ENCODE measurements at places on chromosomes 2 and 18. TPM values are rescaled to one million over a fixed set of nuclear protein-coding genes. Genes with fewer than 3 reads are reported as not detected.

The DPP4 gene
- total RNA-seq = 1.2 TPM

The MOCOS gene
- 0.05 TPM for total RNA-seq

- no peaks in the 10 kb centered on the region for H3K4me1 ChIP-seq
- no peak overlapping the region for H3K27ac ChIP-seq
- no peak for DNase-seq
- no peaks in the 10 kb centered on the region for H3K27me3 ChIP-seq
- no peak overlapping the region for H3K4me3 ChIP-seq
Observed at GRCh38 chr2:126744640-126745039, 88.7 kb downstream of the GYPC start.

The CRYGD gene
- not detected for total RNA-seq

GRCh38 chr18:10685484-10685883 is 159.7 kb downstream of the NAPG start:
- DNase-seq = peak; percentile 8
- H3K4me1 ChIP-seq = no peaks in the 10 kb centered on the region
- H3K27me3 ChIP-seq = no peaks in the 10 kb centered on the region
- H3K4me3 ChIP-seq = no peak overlapping the region

The SGPP2 gene
- 6.0 TPM for total RNA-seq

GRCh38 chr2:234913208-234913626 is 38.6 kb upstream of the SH3BP4 start:
- no peak overlapping the region for H3K4me3 ChIP-seq
- H3K36me3 ChIP-seq = no peaks in the 10 kb centered on the region
- H3K27me3 ChIP-seq = no peaks in the 10 kb centered on the region
- DNase-seq = no peak
- no peaks in the 10 kb centered on the region for H3K4me1 ChIP-seq

DNA sequence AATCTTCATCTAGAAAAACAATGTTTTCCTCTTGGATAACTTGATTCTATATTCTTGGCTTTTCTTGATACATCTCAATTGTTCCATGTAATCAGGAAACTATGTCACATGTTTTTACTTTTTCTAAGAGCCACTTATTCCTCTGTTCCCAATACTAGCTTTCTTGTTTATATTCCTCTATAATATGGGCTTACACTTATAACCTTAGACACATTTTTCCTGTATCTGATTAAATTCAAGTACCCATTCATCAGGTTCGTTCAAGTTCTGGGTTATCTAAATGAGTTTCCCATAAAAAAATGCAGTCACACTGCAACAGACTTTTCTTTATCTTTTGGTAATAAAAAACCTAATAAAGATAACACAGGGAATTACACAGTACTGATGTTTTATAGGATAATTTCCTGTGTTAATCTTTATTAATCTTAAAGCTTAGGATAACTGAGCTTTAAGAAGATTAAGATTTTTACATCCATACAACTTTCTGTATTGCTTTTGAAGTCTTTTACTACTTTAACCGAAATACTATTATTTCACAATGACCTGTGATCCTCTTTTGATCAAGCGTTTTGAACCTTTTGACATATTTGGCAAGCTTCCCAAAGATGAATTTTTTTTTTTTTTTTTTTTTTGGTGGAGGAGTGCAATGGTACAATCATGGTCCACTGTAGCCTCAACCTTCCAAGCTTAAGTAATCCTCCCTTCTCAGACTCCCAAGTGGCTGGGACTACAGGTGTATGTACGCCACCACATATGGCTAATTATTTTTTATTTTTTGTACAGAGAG is 44.3 kb upstream of the C2orf66 start:
- no peak for DNase-seq
- no peaks in the 10 kb centered on the region for H3K36me3 ChIP-seq
- no peak overlapping the region for H3K27ac ChIP-seq
- H3K27me3 ChIP-seq = no peaks in the 10 kb centered on the region
- no peak overlapping the region for H3K4me3 ChIP-seq

The PTPRM gene
- total RNA-seq = 0.66 TPM

- H3K4me1 ChIP-seq = peaks cover 17% of the 10 kb centered on the region
- peak; percentile 20 for DNase-seq
- H3K27ac ChIP-seq = no peak overlapping the region
Observed at GRCh38 chr2:135744760-135745314, 3.2 kb downstream of the UBXN4 start.

DNA sequence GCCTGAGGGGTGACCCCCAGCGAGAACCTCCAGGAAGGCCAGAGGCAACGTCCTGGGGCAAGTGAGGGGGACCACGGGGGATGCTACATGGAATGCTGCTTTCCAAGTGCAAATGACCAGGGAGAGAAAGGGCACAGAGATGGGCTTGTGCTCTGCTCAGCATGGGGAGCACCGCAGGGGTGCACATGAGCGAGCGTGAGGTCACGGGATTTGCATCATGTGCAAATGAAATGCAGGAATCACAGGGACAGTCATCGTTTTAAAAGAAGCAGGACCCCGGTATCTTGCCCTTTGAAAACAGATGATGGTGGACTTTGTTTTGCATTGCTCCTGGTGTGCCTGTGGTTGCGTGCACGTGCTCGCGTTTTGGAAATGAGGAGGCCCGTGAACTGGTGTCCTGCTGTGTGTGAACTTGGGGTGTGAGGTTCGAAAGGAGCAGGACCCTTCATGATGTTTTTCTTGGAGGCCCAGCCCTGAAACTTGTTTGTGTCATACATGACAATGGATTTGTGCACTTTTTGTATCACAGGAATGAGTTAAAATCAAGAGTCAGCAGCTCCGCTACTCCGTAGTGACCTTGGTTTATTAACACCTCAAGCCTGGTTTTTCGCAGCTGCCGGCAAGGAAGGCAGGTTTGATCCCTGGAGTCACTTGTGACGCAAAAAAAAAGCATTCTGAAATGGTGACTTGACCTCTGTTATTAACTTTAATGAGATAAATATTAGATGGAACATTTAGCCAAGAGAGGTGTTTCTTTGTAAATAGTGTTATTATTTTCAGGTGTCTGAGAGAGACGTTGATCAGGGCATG is 234.5 kb downstream of the LDLRAD4 start:
- no peak overlapping the region for H3K27ac ChIP-seq
- H3K4me1 ChIP-seq = peaks cover 11% of the 10 kb centered on the region
- peaks cover 10% of the 10 kb centered on the region for H3K27me3 ChIP-seq

- H3K27ac ChIP-seq = no peak overlapping the region
- no peak for DNase-seq
- no peaks in the 10 kb centered on the region for H3K27me3 ChIP-seq
- H3K4me3 ChIP-seq = no peak overlapping the region
- H3K36me3 ChIP-seq = no peaks in the 10 kb centered on the region
Observed at GRCh38 chr2:29222381-29223179, 107.4 kb downstream of the CLIP4 start.

DNA sequence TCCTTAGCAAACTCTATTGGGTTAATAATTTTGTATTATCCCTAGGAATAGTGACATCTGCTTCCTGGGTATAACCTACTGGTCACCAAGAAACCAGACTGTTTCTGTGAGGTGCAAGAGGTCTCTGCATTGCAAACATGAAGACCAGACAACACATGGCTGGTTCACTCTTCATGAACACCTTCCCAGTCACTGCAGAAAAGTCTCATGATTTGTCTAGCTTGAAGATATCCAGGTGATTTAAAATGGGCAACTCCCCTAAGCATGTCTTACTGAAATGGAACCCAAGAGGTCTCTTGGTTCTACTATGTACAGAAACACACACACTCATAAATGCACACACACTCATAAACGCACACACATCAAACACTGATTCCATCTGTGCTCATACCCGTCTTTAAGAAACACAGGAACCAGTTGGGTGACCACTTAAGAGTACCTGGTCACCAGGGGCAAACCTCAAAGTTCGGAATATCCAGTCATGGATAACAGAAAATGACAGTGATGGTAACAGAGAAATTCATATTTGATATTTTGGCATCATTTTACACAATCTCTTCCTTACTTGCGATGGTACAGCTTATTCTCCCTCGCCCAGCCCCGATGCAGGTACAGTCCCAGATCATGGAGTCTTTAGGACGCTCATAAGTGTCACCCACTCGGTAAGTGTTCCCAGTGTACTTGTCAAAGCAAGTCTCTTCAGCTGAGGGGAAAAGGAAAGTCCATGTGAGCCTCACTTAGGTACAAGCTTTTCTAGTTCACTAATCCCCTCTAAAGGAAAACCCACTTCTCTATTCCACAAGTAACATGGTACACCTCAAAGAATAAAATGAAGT is 2.9 kb downstream of the FN1 start:
- no peak overlapping the region for H3K27ac ChIP-seq
- peaks cover 40% of the 10 kb centered on the region for H3K27me3 ChIP-seq
- DNase-seq = no peak
- H3K4me3 ChIP-seq = no peak overlapping the region
- H3K36me3 ChIP-seq = no peaks in the 10 kb centered on the region

- peaks cover 40% of the 10 kb centered on the region for H3K4me1 ChIP-seq
- H3K27me3 ChIP-seq = no peaks in the 10 kb centered on the region
- no peaks in the 10 kb centered on the region for H3K36me3 ChIP-seq
Observed at GRCh38 chr2:113276761-113277425, 1.8 kb downstream of the PAX8 start.

The LRP1B gene
- total RNA-seq = not detected

The TEX44 gene
- total RNA-seq = not detected

The MAP3K19 gene
- total RNA-seq = not detected

DNA sequence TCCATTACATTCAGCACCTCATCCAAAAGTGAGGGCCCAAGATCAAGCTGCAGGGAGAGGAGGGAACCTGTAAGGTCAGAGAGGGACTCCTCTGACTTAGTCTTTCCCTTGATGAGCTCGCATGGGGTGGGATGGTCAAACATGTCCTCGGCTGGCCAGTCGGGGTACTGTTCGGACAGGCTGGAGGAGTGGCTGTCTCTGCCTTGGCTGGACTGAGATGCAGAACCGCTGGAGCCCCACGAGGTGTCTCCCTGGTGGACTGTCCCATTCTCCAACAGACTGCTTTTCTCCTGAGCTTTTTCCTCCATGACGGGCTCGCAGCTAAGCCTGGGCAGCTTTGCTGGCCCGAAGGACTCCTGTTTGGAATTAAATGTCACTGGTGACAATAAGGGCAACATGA is 25.6 kb downstream of the CDC42EP3 start:
- no peaks in the 10 kb centered on the region for H3K36me3 ChIP-seq
- no peak for DNase-seq
- H3K27ac ChIP-seq = peak overlapping the region; percentile 24
- H3K4me3 ChIP-seq = no peak overlapping the region
- H3K4me1 ChIP-seq = peaks cover 51% of the 10 kb centered on the region

DNA sequence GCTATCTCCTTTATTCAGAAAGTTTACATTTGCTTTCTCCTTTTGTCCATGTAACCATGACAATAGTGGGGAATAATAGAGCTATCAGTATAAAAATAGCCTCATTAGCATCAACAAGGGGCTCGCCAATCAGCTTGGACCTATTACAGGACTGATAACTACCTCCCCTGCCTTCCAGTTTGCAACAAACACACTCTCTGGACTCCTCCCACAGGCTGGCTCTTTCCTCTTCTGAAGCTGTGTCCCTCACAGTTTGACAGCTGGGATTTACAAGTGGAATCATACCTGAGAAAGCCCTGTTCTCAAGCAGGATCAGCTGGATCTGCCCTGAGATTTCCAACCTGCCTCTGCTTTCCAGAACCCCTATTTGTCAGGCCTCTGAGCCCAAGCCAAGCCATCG is 162.5 kb downstream of the GRB14 start:
- no peaks in the 10 kb centered on the region for H3K36me3 ChIP-seq
- H3K27me3 ChIP-seq = no peaks in the 10 kb centered on the region
- H3K4me3 ChIP-seq = no peak overlapping the region
- DNase-seq = no peak
- H3K4me1 ChIP-seq = no peaks in the 10 kb centered on the region
- no peak overlapping the region for H3K27ac ChIP-seq

- peak; percentile 72 for DNase-seq
- no peaks in the 10 kb centered on the region for H3K36me3 ChIP-seq
- H3K27ac ChIP-seq = peak overlapping the region; percentile 88
- no peak overlapping the region for H3K4me3 ChIP-seq
- no peaks in the 10 kb centered on the region for H3K27me3 ChIP-seq
Observed at GRCh38 chr2:43107679-43108078, 118.7 kb downstream of the ZFP36L2 start.

- no peak for DNase-seq
- no peaks in the 10 kb centered on the region for H3K27me3 ChIP-seq
- H3K36me3 ChIP-seq = no peaks in the 10 kb centered on the region
- H3K4me3 ChIP-seq = no peak overlapping the region
Observed at GRCh38 chr18:56999823-57000222, 147.1 kb upstream of the BOD1L2 start.

DNA sequence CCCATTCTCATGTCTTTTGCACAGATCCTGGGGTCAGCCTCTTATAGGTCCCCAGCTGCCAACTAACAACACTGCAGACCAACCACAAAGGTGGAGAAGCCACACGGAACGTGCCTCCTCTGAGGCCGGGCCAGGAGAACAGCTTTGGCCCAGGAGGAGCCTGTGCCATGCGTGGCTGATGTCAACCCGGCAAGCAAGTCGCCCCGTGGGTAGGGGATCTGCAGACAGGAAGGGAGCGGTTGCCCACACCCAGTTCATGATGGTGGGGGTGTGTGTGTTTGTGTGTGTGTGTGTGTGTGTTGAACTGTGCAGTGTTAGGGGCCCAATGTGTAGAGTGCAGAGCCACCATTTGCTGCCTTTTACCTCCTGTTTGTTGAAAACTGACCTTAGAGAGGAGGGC is 2.4 kb upstream of the CLEC4F start:
- H3K4me3 ChIP-seq = no peak overlapping the region
- H3K36me3 ChIP-seq = no peaks in the 10 kb centered on the region
- no peaks in the 10 kb centered on the region for H3K4me1 ChIP-seq
- no peak overlapping the region for H3K27ac ChIP-seq
- H3K27me3 ChIP-seq = no peaks in the 10 kb centered on the region

DNA sequence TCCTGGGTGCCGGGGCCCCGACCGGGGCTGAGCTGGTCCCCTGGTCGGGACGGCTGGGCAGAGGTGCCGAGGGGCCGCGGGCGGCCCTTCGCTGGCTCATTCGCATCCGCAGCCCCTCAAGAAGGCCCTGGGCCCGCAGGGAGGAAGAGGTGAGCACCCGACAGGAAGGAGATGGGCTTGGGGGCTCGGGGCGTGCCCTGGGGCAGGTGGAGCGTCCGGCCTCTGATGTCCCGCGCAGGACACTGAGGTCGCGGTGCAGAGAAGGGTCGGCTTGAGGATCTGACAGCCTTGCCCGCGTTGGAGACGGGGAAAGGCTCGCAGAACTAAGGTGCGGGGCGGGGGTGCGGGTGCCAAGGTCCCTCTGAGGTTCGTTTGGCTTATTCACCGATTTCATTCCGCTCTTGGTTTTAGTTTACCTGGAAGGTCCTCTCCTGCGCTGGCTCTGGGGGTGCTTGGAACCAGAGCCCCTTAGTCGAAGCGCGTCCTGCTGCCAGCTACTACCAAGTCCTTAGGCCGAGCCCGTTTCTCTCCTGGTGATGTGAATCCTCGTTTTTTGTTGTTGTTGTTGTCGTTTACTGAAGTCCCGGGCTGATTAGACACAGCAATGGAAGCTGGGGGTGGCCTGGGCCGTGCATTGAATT is 18.9 kb upstream of the CD8A start:
- H3K36me3 ChIP-seq = no peaks in the 10 kb centered on the region
- no peak overlapping the region for H3K27ac ChIP-seq
- H3K4me3 ChIP-seq = no peak overlapping the region
- H3K27me3 ChIP-seq = peaks cover 41% of the 10 kb centered on the region
- peaks cover 27% of the 10 kb centered on the region for H3K4me1 ChIP-seq

- no peaks in the 10 kb centered on the region for H3K36me3 ChIP-seq
- H3K4me3 ChIP-seq = no peak overlapping the region
- no peaks in the 10 kb centered on the region for H3K4me1 ChIP-seq
- no peak overlapping the region for H3K27ac ChIP-seq
- no peak for DNase-seq
- no peaks in the 10 kb centered on the region for H3K27me3 ChIP-seq
Observed at GRCh38 chr2:66919286-66919685, 477.8 kb upstream of the ETAA1 start.

- no peak overlapping the region for H3K4me3 ChIP-seq
- H3K27ac ChIP-seq = no peak overlapping the region
- H3K27me3 ChIP-seq = no peaks in the 10 kb centered on the region
- H3K36me3 ChIP-seq = no peaks in the 10 kb centered on the region
- no peaks in the 10 kb centered on the region for H3K4me1 ChIP-seq
- DNase-seq = no peak
Observed at GRCh38 chr2:185035906-185036305, 437.6 kb downstream of the ZNF804A start.

The TTR gene
- total RNA-seq = not detected
